ENCODE measurements at places on chromosomes 4 and X. TPM values are rescaled to one million over a fixed set of nuclear protein-coding genes. Genes with fewer than 3 reads are reported as not detected.

Gene LRCH2
- not detected for polyA plus RNA-seq

- H3K36me3 ChIP-seq, result peaks cover 6% of the 10 kb centered on the region
- DNase-seq, result peak; percentile 24
- H3K4me1 ChIP-seq, result peaks cover 11% of the 10 kb centered on the region
- H3K27me3 ChIP-seq, result peaks cover 24% of the 10 kb centered on the region
- H3K27ac ChIP-seq, result no peak overlapping the region
Observed at GRCh38 chrX:13938051-13938828, 91.5 kb downstream of the GEMIN8 start.

GRCh38 chr4:6342530-6343293 is 73.1 kb downstream of the WFS1 start:
- no peak for DNase-seq
- H3K27me3 ChIP-seq, result peaks cover 32% of the 10 kb centered on the region
- no peak overlapping the region for H3K27ac ChIP-seq
- H3K36me3 ChIP-seq, result peaks cover 8% of the 10 kb centered on the region
- H3K4me1 ChIP-seq, result peaks cover 17% of the 10 kb centered on the region

DNA sequence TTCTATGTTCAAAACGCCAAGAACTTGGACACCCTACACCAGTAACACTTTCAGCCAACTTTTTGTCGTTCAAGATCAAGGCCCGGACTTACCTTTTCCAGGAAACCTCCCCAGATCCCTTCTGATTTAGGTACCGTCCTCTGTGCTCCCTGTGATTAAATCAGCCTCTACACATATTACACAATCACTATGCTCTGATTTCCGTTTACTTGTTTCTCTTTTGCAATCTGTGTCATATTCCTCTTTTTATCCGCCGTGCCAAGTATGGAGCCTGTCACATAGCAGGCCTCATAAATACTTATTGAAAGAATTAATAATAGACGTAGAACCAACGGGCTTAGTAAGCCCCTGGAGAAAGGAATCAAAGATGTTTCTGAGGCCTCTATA is 722 bp upstream of the TMEM33 start:
- no peak for DNase-seq
- H3K27ac ChIP-seq, result peak overlapping the region; percentile 88
- no peaks in the 10 kb centered on the region for H3K27me3 ChIP-seq
- H3K4me3 ChIP-seq, result peak overlapping the region; percentile 96

GRCh38 chr4:80092088-80092487 is 19.1 kb upstream of the ANTXR2 start:
- no peaks in the 10 kb centered on the region for H3K4me1 ChIP-seq
- H3K4me3 ChIP-seq, result no peak overlapping the region
- no peak overlapping the region for H3K27ac ChIP-seq
- H3K36me3 ChIP-seq, result no peaks in the 10 kb centered on the region

DNA sequence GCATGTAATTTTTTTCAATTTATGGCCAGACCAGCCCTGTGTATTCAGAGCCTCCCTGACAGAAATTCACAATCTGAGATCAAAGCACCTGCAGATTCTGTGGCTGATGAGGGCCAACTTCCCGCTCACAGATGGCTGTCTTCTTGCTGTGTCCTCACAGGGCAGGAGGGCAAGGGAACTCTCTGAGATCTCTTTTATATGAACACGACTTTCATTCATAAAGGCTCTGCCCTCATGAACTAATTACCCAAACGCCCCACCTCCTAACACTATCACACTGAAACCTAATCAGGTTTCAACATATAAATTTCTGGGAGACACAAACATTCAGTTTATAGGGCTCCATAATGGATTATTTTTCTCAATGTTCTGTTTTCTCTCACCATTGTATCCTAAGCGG is 192.6 kb downstream of the NWD2 start:
- H3K27me3 ChIP-seq, result peaks cover 20% of the 10 kb centered on the region
- no peak overlapping the region for H3K27ac ChIP-seq
- DNase-seq, result no peak
- no peaks in the 10 kb centered on the region for H3K36me3 ChIP-seq
- H3K4me3 ChIP-seq, result no peak overlapping the region
- no peaks in the 10 kb centered on the region for H3K4me1 ChIP-seq

GRCh38 chrX:96841325-96841724 is 42.4 kb upstream of the RPA4 start:
- no peaks in the 10 kb centered on the region for H3K36me3 ChIP-seq
- H3K27ac ChIP-seq, result no peak overlapping the region
- DNase-seq, result no peak
- peaks cover 4% of the 10 kb centered on the region for H3K4me1 ChIP-seq
- no peak overlapping the region for H3K4me3 ChIP-seq

- H3K4me3 ChIP-seq, result no peak overlapping the region
- H3K27me3 ChIP-seq, result peaks cover 4% of the 10 kb centered on the region
- H3K36me3 ChIP-seq, result no peaks in the 10 kb centered on the region
- H3K27ac ChIP-seq, result no peak overlapping the region
- H3K4me1 ChIP-seq, result no peaks in the 10 kb centered on the region
Observed at GRCh38 chrX:13899607-13900006, 82.7 kb upstream of the GPM6B start.

DNA sequence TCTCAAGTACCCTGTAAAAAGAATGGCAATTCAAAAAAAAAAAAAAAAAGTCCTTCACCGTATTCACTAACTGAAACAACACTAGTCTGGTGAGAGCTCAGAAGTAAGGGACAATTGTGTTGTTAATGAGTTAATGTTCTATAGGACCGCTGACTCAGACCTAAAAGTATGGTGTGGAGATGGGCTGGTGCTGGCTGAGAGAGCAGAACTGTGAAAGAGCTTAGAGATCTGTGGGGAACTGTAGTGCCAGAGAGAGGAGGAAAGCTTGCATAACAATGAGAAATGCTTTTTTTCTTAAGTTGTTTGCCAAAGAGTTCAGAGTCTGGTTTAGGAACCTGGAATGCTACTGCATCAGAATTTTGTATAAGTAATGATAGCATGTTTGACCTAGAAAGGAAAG is 65.1 kb downstream of the LHFPL1 start:
- no peak overlapping the region for H3K27ac ChIP-seq
- no peak overlapping the region for H3K4me3 ChIP-seq
- H3K4me1 ChIP-seq, result no peaks in the 10 kb centered on the region

- H3K27me3 ChIP-seq, result peaks cover 34% of the 10 kb centered on the region
- no peaks in the 10 kb centered on the region for H3K4me1 ChIP-seq
- H3K36me3 ChIP-seq, result no peaks in the 10 kb centered on the region
- no peak overlapping the region for H3K27ac ChIP-seq
- no peak for DNase-seq
- H3K4me3 ChIP-seq, result no peak overlapping the region
Observed at GRCh38 chrX:16491461-16491860, 158.5 kb upstream of the S100G start.

GRCh38 chrX:136032370-136032769 is 47.1 kb downstream of the SLC9A6 start:
- no peaks in the 10 kb centered on the region for H3K4me1 ChIP-seq
- no peaks in the 10 kb centered on the region for H3K27me3 ChIP-seq
- H3K4me3 ChIP-seq, result no peak overlapping the region
- DNase-seq, result no peak
- no peak overlapping the region for H3K27ac ChIP-seq

DNA sequence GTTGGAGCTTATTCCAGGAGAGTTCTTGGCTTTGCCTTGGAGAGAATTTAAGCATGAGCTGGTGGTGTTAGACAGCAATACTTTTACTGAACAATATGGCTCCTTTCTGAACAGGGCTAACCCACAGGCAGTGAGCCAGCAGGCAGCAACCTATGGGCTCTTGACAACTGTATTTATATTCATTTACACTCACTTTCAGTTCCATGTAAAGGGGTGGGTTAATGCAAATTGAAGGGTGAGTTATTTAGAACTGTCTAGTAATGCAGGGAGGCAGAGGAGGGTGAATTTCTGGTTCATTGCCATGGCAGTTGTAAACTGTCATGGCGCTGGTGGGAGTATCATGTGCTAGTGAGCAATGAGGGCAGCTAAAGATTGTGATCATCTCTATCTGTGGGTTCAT is 15.7 kb downstream of the FOXR2 start:
- no peak overlapping the region for H3K27ac ChIP-seq
- peaks cover 7% of the 10 kb centered on the region for H3K4me1 ChIP-seq
- DNase-seq, result no peak
- H3K4me3 ChIP-seq, result no peak overlapping the region

Gene LDB2
- not detected for polyA plus RNA-seq

Gene SRPK3
- not detected for polyA plus RNA-seq

DNA sequence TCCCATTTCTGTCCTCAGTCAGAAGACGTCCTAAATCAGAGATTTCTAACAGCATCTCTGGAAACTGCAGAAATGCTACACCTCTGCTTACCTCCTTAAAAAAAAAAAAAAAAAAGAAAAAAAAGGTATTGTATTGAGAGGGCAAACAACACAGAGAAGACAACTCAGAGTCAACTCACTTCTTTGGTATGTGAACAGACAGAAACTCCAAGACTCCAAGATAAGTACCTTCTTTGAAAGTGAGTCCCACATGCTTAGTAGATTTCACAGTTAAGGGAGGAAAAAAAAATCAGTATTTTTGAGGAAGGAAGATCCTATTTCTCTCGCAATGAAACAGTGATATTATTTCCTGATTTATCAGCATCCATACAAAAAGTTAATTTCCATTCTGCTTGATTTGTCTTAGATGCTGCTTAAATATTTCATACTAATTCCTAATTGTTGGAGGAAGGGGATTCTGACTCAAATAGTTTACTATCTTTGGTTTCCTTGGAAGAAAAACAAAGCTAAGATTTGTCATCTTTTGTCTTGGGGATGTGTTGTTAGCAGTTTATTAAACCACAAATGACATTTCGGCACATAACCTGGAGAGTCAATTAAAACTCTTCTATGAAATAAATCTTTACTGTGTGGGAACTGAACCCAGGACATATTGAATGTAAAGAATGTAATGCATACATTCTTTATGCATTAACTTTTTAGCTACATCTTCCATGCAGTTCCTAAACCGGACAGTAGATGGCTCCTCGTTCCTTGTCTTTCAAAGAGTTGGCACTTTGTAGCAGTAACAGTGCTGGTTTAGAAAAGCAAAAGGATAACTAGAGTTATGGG is 4.7 kb downstream of the RASGEF1B start:
- no peaks in the 10 kb centered on the region for H3K36me3 ChIP-seq
- H3K27ac ChIP-seq, result peak overlapping the region; percentile 24
- H3K4me3 ChIP-seq, result no peak overlapping the region

Gene GLRB
- not detected for polyA plus RNA-seq

Gene SORBS2
- not detected for polyA plus RNA-seq

GRCh38 chr4:48791313-48791712 is 11.2 kb upstream of the FRYL start:
- no peak for DNase-seq
- no peaks in the 10 kb centered on the region for H3K27me3 ChIP-seq
- peaks cover 15% of the 10 kb centered on the region for H3K4me1 ChIP-seq
- H3K4me3 ChIP-seq, result no peak overlapping the region
- no peak overlapping the region for H3K27ac ChIP-seq
- H3K36me3 ChIP-seq, result no peaks in the 10 kb centered on the region

DNA sequence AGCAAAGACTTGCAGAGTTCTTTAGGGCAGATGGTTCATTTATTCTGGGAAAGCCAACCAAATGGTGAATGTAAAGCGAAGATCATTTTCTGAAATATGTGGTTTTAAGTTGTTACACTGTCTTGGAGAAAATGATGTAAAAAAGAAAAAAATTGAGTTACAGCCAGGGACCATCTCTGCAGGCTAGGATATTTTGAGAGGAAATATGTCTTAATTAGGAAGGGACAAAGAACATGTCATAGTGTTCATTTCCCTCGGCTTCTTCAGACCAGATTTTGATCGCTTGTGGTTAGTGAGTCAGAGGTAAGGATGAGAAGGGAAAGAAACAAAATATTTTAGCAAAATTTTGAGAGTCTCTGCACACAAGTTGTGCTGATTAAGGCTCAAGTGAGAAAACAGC is 59.0 kb upstream of the C1QTNF7 start:
- DNase-seq, result no peak
- no peaks in the 10 kb centered on the region for H3K36me3 ChIP-seq
- H3K4me1 ChIP-seq, result peaks cover 11% of the 10 kb centered on the region
- no peak overlapping the region for H3K4me3 ChIP-seq
- no peak overlapping the region for H3K27ac ChIP-seq
- H3K27me3 ChIP-seq, result no peaks in the 10 kb centered on the region

DNA sequence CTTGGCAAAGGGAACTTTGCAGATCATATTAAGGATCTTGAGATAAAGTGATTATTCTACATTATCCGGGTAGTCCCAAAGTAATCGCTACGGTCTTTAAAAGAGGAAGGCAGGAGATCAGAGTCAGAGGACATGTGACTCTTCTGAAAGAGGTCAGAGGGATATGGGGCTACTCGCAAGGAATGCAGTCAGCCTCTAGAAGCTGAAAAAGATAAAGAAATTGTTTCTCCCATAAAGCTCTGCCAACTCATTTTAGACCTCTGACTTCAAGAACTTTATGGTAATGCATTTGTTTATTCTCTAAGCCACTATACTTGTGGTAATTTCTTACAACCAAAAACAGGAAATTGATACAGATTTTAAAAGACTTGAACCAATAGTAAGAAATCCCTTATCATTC is 48.6 kb downstream of the NPY5R start:
- H3K4me1 ChIP-seq, result no peaks in the 10 kb centered on the region
- no peak overlapping the region for H3K27ac ChIP-seq
- DNase-seq, result no peak
- no peaks in the 10 kb centered on the region for H3K36me3 ChIP-seq
- no peak overlapping the region for H3K4me3 ChIP-seq

DNA sequence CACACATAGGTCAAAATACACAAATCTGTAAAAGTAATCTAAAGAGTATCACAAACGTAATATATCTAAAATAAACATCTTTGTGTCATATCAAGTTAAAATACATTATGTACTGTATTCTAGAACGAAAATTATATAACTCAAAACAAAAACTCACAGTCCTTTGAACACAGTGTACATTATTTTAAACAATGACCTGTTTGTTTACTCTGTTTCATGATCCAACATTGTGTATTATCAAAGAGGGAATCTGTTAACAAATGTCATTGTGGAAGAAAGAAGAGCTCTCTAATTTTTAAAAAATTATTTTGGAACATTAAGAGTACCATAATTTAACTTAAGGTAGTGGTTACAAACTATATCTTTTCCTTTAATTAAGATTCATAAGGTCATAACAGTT is 144.1 kb downstream of the FRYL start:
- DNase-seq, result no peak
- H3K36me3 ChIP-seq, result peaks cover 5% of the 10 kb centered on the region
- peak overlapping the region; percentile 5 for H3K27ac ChIP-seq
- no peaks in the 10 kb centered on the region for H3K27me3 ChIP-seq
- peaks cover 3% of the 10 kb centered on the region for H3K4me1 ChIP-seq
- no peak overlapping the region for H3K4me3 ChIP-seq

- peak overlapping the region; percentile 37 for H3K27ac ChIP-seq
- no peak overlapping the region for H3K4me3 ChIP-seq
- peaks cover 4% of the 10 kb centered on the region for H3K4me1 ChIP-seq
- DNase-seq, result no peak
- H3K36me3 ChIP-seq, result no peaks in the 10 kb centered on the region
Observed at GRCh38 chr4:78971776-78972175, 32.5 kb upstream of the PAQR3 start.

- no peak for DNase-seq
- H3K4me3 ChIP-seq, result no peak overlapping the region
- no peaks in the 10 kb centered on the region for H3K36me3 ChIP-seq
- no peak overlapping the region for H3K27ac ChIP-seq
Observed at GRCh38 chrX:88612870-88613329, 134.1 kb upstream of the CPXCR1 start.

Gene NHSL2
- polyA plus RNA-seq, result 0.31 TPM

Data from naive B cell (primary cell).